Skeletal muscle cell (primary cell): ENCODE measurements at places on chromosomes 13 and 19.

GRCh38 chr19:18062028-18062427 is 24.7 kb downstream of the IL12RB1 start:
- DNase-seq, result no peak

DNA sequence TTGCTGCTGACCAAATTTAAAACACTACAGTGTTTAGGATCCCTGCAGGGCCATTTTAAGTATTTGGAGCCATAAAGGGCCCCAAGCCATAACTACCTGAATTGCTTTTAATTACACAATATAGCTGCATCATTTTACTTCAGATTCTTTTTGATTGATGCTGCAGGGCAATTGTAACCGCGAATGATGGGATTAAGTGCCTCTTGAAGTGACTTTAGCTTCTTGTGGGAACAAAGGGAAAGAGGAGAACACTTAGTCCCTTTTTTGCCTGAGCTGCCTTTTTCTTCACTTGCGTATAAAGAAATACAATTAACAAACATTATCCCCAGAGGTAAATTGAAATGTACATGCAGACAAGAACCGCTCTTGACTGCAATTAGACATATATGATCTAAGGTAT is 228.5 kb downstream of the ZIC5 start:
- no peak for DNase-seq

GRCh38 chr13:95494082-95494681 is 58.3 kb upstream of the CLDN10 start:
- DNase-seq, result no peak

DNA sequence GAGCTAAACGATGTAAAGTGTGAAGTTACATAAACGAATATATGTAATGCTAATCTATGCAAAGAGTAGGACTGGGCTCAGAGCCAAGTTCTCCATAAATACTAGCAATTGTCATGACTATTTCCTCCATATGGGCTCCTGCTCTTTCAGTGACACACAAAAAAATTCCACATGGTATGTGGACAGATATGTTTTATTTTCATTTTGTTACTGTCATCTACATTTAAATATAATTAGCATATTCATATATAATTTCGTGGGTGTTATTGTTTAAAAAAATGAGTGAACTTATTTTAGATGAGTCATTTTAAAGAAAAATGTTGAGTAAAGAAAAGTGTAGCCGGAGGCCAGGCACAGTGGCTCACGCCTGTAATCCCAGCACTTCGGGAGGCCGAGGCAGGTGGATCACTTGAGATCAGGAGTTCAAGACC is 5.0 kb upstream of the IGSF23 start:
- DNase-seq, result peak; percentile 10

DNA sequence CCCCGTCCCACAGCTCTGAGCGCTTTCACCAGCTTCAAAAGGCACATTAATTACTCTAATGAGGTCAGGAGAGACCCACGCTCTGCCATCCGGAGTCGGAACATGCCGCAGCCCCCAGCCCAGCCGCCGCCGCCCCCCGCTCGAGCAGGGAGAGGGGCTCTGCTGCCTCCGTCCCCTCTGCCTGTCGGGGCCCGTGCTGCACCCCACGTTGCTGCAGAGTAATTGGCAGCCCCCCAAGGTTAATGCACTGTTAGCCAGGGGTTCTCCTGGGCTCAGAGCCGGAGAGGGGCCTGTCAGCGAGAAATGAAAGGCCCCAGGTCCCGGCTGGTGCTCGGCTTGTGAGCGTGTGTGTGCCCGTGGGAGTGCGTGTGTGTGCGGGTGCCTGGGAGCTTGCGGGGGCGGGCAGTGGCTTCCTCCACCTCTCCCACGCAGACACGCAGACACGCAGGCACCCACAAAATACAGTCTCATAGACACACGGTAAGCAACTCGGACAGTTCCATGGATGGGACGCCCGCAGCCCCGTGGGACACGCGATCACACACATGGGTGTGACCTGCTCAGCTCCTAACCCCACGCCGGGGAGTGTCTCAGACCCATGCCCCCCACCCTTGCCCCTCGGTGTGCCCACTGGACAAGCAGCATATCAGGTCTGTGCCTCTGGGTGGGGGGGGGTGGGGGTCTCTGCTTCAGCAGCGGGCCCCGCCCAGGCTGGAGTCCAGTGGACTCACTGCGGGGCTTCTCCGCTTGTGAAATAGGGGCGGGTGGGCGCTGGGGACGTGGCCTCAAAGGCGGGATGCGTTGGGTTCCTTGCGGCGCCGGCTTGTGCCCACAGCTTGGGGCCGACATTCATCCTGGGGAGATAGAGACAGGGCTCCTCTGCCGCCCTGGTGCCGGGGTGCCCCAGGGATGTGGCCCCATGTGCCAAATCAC is 4.8 kb upstream of the EFNA2 start:
- no peak for DNase-seq

DNA sequence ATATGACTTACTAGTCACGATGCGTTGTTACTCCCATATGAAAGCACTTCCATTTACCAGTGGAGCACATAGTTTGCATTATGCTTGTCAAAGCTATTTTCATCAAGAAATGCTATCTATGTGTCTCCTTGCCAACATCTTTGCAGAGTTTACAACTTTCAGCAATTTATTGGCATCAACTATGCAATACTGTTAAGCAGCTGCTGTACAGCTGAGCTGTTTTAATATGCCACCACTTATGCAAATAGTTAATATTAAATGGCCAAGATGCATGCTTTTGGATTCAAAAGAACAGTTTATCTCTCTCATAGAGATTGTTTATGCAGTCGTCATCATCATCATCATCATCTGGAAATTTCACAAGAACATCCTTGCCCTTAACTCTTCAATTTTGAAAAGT is 67.9 kb upstream of the KLF5 start:
- no peak for DNase-seq
